ENCODE measurements at places on chromosomes 3 and 15.

- no peak for DNase-seq
These were observed 19.9 kb upstream of the HEG1 start for GRCh38 chr3:125075738-125076137.

DNA sequence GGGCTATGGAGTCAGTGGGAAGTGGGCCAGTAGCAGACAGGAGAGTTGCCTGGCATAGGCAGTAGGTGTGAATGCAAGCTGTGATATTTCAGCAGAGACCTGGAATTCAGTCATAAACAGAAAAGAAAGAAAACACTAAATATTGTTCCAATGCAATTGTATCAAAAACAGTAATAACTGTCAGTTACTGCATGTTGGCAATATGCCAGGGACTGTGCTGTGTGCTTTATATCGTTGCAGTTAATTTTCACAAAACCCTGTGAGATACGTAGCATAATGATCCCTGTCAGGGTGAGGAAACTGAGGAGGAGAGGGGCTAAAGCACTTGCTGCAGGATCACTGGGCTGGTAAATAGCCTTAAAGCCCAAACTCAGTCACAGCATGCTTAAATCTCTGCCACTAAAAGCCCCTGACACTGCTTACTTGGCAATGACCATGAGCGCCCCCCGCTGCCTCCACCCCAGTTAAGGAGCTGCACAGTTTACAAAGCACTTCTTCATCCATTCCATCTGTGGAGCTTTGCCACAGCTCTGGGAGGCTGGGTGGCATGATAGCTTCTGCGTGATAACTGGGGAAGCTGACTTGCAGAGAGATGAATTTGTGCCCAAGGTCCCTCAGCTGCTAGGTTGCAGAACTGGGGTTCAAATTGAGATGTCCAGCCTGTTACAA is 3.9 kb downstream of the SLC6A1 start:
- DNase-seq, result no peak

DNA sequence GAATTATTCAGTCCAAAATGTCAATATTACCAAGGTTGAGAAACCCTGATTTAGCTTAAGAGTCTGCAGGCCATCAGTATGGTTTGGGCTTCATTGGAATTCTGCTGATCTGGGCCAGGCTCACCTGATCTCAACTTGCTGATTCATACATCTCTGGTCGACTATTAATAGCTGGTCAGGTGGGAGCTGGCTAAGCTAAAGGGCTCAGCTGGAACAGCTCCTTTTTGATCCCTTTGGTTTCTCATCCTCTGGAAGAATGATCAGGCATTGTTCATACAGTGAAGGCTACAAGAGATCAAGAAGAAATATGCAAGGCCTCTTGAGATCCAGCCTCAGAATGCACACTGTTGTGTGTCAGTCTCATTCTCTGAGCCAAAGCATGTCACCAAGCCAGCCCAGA is 123.3 kb upstream of the MME start:
- DNase-seq, result no peak

- DNase-seq, result peak; percentile 49
These were observed 28.0 kb upstream of the DCLK3 start for GRCh38 chr3:36792342-36792741.

DNA sequence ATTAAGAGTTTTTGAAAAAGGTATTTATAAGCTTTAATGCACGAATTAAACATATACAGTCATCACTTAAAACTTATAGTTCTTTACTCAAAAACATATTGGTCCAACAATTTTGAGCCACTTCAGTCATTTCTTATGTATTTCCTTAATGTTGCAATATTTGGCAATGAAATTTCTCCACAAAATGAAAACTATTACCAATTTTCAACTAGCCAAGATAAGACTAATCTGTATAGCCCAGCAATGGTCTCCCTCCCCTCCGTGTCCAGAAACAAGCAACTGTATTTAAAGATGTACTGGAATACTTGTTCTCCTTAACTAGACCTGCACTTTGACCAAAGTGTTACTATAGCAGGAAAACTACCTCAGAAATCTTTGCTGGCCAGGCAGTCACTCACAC is 9.2 kb downstream of the ARF4 start:
- DNase-seq, result no peak

DNA sequence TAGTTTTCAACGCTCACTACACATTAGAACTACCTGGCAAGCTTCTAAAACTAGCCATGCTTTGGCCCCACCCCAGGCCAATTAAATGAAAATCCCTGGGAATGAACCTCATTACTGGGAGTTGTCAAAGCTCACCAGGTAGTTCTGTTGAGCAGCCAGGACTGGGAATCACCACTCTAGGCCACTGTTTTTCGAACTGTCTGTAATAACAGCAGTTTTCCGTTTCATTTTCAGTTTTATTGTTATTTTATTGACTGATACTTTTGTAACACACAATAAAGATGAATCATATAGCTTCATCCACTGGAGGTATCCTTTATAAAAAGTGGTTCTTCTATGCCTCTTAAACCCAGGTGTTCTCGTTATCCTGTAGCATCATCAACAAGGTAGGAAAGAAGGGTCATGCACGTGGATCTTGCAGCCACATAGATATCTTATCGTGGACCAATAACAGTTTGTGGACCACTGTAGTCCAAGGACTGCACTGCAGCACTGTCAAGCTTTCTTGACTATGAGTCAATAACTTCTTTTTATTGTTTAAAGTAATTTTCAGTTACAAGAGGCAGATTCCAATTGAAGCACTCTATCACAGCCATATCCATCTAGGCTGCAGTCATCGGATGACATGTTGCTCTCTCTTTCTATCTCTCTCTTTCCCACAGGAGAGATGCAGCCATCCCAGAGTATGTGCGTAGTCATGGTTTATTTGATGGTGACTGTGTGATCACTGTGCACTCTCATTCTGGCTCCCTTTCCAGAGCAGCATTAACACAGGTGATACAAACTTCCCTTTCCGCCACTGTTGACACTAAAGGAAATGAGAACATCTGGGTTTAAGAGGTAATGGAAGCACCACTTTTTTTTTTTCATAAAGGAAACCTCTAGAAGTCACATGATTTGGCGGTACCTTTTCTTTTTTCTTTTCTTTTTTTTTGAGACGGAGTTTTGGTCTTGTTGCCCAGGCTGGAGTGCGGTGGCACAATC is 39.0 kb upstream of the BLM start:
- DNase-seq, result no peak

DNA sequence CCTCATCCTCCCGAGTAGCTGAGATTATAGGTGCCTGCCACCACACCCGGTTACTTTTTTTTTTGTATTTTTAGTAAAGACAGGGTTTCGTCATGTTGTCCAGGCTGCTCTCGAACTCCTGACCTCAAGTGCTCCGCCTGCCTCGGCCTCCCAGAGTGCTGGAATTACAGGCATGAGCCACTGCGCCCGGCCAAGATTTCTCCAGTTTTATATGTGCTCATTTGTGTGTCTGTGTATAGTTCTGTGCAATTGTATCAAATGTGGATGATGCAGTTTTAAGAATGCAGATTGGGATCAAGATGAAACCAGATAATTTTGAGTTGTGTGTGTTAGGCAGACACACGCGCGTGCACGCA is 68.3 kb downstream of the SLCO3A1 start:
- no peak for DNase-seq

GRCh38 chr3:55452886-55453285 is 34.2 kb downstream of the WNT5A start:
- DNase-seq, result no peak

GRCh38 chr3:27293939-27294338 is 75.2 kb downstream of the NEK10 start:
- DNase-seq, result no peak

DNA sequence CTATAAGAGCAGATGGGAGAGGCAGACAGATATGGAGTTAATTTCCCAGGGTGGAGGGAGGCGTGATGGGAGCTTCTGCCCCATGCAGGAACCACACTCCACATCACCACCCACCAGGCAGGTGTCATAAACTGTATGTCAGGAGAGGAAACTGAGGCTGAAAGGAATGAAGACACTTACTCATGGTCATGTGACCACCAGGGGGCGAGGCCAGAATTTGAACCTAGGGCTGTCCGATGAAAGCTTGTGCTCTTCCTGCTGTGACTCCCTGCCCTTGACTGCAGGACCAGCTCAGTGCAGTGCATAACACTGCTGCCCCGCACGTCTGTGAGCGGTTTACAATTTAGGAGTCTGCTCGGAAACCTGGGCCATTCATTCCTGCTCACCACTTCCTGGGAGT is 28.8 kb downstream of the NUP210 start:
- DNase-seq, result no peak

GRCh38 chr15:95834028-95834804 is 496.3 kb upstream of the NR2F2 start:
- no peak for DNase-seq

DNA sequence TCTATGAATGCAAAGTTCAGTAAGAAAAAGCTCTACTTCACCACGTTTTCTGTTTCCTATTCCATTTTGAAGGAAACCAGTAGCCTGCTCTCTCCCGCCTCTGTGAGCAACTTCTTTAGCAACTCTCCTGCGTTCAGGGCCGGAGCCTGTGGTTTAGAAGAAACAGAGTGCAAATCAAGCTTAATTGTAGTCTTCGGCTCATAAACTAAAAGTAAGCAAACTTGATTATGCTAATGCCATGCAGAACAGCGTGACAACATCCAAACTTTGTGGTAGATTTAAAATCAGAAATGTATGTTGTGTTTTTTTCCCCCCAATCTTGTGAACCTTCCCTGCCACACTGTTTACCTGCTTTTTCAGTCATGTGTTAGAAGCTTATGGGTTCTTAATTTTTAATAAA is 87.4 kb downstream of the SEMA6D start:
- no peak for DNase-seq

DNA sequence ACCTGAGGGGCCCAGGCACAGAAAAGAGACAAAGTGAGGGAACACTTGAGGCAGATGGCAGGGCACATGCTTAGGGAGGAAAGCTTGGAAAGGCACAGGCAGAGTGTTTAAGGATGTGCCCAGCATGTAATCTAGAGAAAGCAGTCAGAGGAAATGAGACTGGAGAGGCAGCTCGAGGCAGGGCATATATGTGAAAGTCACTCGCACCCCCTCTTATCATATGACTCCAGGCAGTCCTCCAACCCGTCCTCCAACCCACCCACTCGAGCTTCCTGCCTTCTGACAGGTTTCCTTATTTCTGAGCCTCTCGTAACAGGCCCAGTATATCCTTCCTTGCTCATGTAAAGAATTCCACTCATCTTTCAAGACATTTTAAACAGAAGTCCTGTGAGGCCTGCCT is 294.0 kb downstream of the SOX2 start:
- no peak for DNase-seq

GRCh38 chr15:59292442-59293151 is 80.1 kb downstream of the MYO1E start:
- DNase-seq, result no peak

DNA sequence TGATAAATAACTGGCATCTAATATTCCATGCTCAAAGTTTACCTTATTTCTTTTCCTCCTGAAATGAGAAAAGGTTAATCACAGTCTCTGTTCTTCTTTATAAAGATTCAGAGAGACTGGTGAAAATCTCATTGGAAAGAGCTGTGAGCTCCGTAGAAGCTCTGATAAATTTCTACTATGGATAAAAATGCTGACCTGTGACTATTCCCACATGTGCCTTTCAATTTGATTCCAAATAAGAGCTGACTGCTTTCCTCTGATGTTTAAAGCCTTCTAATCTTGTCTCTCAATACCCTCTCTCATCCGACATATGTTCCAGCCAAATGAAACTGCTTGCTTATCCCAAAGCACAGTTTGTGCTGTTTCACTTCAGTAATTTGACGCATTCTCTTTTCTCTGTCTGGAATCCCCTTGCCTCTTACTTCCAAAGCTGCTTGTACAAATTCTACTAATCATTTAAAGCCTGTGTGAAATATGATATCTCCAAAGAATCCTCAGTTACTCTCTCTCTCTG is 130.1 kb downstream of the RTP4 start:
- no peak for DNase-seq

DNA sequence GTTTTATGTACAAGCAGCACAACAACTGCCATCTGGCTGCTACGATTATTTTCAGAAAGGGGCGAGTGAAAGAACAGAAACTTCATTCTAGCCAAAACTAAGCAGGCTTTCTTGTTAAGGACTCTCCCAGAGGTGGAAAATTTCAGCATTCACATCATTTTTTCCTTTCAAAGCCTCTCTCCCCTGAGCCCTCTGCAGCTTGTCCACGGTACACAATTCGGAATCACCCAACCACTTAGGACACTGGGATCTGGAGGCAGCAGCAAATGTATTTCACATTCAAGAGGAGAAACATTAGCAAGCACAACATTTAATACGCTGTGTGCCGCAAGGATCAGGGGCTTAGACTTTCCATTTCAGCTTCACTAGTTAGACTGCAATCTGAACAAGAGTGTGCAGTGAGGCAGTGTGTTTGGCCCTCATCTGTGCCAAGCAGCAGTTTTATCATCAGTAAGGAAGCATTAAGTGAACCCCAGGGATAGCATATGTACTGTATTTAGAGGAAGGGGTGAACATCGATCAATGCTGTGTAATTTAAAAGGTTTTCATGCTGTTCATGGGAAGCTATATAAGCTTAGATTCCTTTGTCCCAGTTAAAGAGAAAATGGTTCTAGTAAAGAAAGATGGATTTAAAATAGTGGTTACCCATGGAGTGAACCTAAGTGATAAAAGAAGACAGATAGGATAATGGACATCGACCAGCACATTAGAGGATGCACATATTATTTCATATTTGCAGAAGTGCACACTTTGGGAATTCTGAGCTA is 504.9 kb downstream of the TBL1XR1 start:
- no peak for DNase-seq

GRCh38 chr3:162534431-162534830 is 1037.8 kb downstream of the OTOL1 start:
- no peak for DNase-seq

DNA sequence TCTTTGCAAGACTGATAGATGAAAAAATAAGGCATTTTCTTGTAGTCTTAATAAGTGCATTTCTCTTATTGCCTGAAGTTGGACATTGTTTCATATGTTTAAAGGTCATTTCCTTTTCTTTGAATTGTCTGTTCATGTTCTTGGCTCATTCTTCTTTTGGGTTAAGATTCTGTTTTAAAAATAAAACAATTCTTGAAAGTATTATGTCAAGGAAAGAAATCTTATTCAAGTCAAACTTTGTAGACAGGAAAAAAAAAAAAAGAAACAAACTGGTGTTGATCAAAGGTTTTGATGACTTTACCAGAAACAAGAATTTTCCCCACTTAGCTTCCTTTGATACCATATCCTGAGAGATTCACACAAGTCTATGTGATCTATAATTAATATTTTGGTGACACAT is 132.9 kb upstream of the AADACL2 start:
- DNase-seq, result no peak

GRCh38 chr3:168260859-168261258 is 165.1 kb upstream of the GOLIM4 start:
- DNase-seq, result no peak

GRCh38 chr15:100350434-100351226 is 8.9 kb upstream of the ADAMTS17 start:
- DNase-seq, result no peak
